Stimulated activated CD8-positive, alpha-beta memory T cell treated with anti-CD3 and anti-CD28 coated beads, Interleukin-7, amount 100 ng/mL, for 24 hours (primary cell): ENCODE measurements at places on chromosomes 11 and 22.

GRCh38 chr22:38570779-38571364 is 889 bp upstream of the DMC1 start:
- DNase-seq, result no peak

GRCh38 chr11:60923800-60924109 is 505 bp upstream of the TMEM132A start:
- no peak for DNase-seq

DNA sequence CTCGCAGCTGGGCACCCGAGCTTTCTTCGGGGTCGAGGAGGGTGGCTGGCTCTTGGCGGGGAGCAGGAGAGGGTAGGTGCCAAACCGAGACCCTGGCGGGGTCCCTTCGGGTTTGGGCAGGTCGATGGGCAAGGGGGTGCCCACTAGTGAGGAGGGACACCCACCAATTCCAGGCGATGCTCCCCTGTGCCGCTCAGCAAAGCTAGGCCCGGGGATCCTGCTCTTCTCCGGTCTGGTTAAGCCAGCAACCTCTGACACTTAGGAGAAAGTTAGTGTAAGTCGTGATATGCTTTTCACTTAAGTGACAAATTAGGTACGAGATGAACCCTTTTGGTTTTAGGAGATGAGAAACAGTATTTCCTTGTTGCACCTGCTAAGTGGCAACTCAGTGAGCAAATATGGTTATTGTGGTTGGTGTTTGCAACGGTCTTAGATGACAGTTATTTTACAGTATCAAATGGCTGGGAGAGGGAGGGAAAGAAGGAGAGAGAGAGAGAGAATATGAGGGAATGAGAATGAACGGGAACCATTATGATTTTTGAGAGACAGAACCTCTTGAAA is 565 bp downstream of the NUCB2 start:
- DNase-seq, result no peak

GRCh38 chr22:35479985-35480550 is 60.6 kb upstream of the RASD2 start:
- no peak for DNase-seq

- no peak for DNase-seq
These were observed 13.4 kb upstream of the GRK2 start for GRCh38 chr11:67252831-67253239.

GRCh38 chr22:46829941-46830715 is 67.7 kb downstream of the TBC1D22A start:
- no peak for DNase-seq

GRCh38 chr22:17629641-17630040 is 1.1 kb upstream of the ATP6V1E1 start:
- DNase-seq, result no peak

DNA sequence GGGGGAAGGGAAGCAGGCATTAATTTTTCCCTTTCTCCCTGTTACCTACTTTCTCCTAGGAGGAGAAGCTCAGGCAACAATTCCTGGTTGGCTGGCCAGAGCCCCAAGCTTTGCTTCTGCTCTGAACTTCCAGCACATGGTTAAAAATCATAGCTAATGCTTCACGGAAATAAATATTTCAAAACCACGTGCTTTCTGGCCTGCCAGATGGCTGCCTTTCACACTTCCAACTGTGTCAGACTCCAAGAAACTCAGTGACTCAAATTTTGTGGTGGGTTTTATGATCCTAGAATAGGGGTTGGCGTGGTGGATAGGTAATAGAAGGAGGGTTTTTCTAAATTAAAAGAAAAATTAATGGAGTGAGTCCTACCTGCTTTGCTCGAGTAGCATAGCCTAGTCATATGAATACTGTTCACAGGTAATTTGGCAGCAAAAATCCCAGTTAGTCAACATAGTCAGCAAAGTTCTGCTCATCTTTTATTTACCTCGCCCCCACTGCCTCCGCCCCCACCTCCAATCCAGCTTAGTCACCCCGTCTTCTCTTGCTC is 58.6 kb downstream of the SC5D start:
- no peak for DNase-seq

DNA sequence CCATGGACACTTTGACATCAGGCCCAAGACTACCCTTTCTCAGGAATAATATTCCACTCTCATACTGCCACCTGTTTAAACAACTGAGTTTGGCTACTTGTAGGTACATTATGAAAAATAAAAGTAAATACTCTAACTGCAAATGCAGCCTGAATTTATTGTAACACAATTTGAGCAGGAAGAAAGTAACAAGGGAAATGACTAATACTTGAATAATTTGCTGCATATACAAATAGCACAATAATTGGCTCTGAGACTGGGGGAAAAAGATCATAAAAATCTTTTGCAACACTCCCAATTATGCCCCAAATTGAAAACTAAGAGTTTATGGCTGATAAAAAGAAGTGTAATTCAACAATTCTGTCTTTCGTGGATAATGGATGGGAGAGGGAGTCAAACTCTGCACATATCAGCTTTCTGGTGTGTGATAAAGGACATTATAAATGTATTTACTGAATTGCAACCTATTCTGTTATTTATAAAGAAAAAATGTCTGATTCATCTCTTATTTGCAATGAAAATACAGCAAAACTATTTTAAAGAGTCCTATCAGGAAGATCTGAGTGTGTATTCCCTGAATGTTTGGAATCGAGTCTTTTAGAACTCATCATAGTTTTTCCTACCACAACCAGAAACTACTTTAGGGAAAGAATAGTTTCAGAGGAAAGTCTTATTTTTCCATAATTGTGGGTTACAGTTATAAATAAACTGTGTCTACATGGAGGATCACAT is 359.0 kb downstream of the JRKL start:
- DNase-seq, result no peak

GRCh38 chr11:18736590-18737148 is 10.7 kb upstream of the IGSF22 start:
- no peak for DNase-seq

DNA sequence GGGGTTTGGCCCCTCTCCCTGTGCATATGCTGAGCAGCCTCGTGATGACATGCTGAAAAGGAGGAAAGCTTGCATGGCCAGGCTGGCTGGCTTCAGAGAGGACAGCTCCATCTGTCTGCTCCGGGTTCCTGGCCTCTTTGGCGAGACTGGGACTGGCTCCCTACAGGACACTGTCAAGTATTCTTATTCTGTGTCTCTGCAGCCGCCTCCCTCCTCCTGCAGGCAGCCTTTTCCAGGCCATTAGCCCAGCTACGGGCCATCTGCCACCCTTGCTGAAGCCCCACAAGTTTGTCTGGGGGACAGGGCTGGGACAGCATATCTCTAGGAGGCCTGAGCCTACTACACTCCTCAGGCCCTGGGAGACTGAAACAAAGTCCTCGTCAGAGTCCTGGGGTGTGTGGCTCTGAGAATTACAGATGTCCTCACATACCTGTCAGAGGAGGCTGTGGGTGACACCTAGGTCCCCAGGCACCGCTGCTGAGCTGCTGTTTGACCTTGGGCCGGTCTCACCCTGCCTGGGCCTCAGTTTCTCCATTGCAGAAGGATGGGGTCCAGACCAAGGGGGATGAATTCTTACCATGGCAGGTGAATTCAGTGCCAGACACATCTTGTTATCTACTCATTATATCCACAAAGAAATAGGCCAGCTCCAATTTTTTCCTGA is 11.0 kb downstream of the MRGPRG start:
- DNase-seq, result no peak

DNA sequence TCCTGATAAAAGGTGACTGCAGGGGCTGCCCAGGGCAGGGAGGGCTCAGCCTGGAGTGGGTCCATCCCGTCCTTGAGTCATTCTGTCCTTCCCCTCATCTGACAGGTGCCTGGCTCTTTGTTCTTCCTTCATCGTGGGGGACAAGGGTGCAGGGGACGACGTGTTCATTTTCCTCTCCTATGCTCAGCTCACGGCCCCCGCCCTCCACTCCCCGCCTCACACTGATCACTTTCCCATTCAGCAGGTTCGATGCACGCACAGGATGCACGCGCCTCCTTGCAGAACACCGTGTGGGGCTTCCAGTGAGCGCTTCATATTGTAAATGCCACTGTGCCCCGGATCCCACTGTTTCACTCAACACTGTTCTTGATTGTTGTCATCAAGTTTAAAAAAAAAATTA is 32.7 kb upstream of the SHANK2 start:
- no peak for DNase-seq

DNA sequence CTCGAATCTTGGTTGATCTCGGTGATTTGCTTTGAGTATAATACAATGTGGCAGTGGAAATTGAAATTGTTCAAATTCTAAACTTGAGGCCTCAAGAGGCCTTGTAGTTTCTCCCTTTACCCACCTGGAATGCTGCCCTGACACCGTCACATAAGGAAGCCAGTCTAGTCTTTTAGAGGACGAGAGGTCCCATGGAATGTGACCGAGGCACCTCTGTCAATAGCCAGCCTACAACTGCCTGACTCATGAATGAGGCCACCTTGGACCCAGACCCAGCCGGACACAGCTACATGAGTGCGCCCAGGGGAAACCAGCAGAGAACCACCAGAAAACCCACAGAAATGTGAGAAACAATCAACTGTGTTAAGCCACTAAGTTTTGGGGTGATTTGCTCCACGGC is 52.5 kb downstream of the RPL27A start:
- no peak for DNase-seq

DNA sequence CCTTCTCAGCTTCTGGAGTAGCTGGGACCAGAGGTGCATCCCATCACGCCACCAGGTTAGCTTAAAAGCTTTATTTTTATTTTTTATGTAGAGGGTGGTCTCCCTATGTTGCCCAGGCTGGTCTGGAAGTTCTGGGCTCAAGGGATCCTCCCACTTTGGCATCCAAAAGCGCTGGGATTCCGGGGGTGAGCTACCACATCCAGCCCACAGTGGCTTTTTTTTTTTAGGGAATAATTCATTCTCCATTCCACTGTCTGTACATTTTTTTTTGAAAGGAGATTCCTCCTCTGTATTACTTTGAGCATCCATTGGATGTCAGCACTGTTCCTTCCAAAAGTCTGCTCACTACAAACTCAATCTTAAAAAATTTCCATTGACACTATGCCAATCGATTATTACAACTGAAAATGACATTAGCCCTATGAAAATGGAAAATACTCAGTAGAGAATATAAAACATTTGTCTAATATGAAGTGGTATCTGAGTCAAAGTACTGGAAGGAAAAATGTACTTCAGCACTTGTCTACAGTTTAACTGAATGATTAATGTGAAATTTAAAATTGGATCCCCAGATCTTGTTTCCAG is 1.3 kb upstream of the LPXN start:
- no peak for DNase-seq
